ENCODE measurements at places on chromosomes 13 and 19.

GRCh38 chr13:27199696-27200095 lies 28.1 kb upstream of the USP12 start:
- no peak for DNase-seq

DNA sequence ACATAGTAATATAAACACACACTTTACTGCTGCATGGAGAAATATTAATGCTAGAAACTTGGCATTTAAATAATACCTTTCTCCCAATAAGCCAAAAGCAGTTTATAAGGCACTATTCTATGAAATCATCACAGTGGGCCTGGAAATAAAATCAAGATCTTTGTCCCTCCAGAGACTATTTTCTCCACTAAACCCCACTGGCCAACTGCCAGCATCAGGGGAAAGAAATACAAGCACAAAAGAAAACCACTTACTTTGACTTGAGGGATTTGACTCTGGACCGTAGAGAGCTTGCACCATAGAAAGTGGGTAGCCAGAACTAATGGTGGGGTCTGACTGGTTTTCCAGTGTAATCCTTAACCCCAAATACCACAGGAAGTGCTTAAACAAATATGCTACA lies 71.9 kb downstream of the DCLK1 start:
- DNase-seq = no peak

DNA sequence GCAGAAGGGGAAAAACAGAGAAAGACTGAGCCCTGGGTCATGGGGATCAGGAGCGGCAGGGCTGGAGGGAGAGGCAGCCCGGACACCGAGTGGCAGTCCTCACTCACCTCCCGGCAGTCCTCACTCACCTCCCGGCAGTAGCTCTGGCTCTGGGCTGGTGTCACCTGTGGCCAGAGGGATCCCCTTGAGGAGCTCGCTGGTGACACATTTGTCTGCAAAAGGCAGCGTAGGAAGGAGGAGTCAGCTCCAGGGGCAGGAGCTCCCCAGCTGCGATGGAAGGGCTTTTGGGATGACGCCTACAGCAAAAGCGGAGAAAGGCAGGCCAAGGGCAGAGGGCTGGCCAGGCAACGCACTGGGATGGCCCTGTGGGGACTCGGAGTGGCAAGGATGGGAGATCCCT lies 739 bp downstream of the EIF3G start:
- DNase-seq = no peak

GRCh38 chr13:96794669-96795068 lies 199.6 kb downstream of the OXGR1 start:
- DNase-seq = no peak

DNA sequence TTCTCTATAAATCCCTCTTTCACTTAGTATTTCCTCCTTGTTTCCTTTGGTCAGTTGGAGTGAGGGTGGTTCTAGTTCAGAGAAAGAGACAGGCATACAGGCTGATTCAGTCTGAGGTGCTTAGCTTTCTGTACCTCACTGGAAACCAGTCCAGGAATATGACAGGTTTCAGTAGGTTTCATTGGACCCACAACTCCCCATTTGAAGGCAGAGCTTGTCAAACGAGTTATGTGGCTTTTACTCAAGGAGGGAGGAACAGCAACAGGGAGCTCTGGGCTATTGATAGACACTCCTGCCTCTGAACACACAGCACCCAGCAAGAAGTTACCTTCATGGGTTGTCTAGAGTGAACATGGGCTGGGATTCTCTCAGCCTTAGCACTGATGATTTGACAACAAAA lies 14.5 kb downstream of the ACTN4 start:
- DNase-seq = no peak

GRCh38 chr13:41370736-41371135 lies 59.7 kb downstream of the NAA16 start:
- no peak for DNase-seq

- DNase-seq = no peak
Measured at GRCh38 chr13:111912453-111912866, 154.5 kb upstream of the SOX1 start.

DNA sequence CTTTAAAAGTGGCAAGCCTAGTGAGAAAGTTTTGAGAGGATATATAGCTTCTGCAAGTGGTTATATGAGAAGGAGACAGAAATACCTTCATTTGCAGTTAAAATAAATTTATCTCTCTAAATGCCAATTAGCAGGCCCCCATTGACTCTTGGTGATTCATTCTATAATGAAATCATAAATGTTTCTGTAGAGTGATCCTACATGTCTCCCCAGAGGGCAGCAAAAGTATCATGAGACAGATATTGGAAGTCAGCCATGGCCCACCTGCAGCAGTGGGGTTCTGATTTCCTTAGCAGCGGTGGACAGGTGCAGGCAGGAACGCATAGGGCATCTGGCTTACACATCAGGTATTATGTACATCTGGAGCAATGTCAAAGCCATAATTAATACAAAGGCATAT lies 385.4 kb upstream of the SLC10A2 start:
- no peak for DNase-seq

GRCh38 chr13:38735665-38736440 lies 49.0 kb downstream of the FREM2 start:
- DNase-seq = no peak

DNA sequence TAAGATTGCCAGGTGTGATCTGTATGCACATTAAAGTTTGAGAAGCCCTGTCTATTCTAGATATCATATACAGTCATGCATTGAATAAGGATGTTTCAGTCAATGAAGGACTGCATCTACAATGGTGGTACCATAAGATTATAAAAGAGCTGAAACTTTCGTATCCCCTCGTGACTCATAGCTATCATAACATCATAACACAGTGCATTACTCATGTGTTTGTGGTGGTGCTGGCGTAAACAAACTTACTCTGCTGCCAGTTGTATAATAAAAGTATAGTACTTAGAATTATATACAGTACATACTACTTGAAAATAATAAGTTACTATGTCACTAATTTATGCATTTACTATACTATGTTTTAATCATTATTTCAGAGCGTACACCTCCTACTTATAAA lies 489.3 kb downstream of the GPC6 start:
- no peak for DNase-seq

DNA sequence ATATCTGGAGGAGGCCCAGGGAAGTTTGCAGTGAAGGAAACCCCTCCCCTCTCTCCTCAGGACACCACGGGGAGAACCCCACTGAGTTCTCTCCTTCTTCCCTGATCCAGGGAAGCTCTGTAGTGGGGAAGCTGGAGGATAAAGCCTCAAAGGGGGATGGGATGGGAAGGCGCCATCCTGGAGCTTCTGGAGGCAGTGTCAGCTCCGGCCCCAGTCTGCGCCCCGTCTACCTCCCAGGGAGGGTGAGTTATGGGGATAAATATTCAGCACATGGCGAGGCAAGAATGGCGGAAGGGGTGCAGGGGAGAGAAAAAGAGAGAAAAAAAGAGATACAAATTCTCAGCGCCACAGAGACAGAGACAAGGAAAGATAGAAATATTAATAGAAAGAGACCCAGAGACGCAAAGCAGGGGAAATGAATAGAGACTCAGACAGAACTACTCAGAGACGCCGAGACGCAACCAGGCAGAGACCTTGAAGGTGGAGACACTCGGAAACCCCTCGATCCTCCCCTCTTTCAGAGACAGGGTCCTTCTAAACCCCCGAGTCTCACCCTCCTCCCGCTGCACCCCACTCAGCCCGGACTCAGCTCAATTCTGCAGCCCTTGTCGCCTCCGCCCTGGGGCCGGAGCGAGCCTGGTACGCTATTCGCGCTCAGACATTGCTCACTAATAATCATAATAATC lies 23.6 kb downstream of the OLFM2 start:
- DNase-seq = no peak
